Activated T-cell treated with anti-CD3 and anti-CD28 coated beads for 24 hours (primary cell): ENCODE measurements at places on chromosomes 1 and 21.

GRCh38 chr1:4655674-4656532 is 1.5 kb downstream of the AJAP1 start:
- no peak for DNase-seq

GRCh38 chr1:116168277-116169032 is 57.3 kb downstream of the MAB21L3 start:
- DNase-seq: peak; percentile 81

GRCh38 chr1:159421821-159422220 is 10.2 kb upstream of the OR10J4 start:
- no peak for DNase-seq

DNA sequence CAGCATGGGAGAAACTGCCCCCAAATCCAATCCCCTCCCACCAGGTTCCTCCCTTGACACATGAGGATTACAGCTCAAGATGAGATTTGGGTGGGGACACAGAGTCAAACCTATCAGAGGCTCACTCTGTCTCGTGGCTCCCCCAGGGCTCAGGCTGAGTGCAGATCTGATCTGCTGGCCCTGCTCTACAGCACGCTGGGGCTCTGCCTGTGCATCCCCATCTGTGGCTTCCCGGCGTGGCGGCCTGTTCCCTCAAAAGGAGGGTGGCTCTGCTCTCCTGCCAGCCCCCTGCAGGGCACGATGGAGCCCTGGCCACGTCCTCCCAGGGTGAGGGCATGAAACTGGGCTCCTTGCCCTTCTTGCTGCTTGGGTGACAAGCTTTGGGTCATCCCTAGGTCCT is 19.8 kb upstream of the SMYD3 start:
- no peak for DNase-seq

DNA sequence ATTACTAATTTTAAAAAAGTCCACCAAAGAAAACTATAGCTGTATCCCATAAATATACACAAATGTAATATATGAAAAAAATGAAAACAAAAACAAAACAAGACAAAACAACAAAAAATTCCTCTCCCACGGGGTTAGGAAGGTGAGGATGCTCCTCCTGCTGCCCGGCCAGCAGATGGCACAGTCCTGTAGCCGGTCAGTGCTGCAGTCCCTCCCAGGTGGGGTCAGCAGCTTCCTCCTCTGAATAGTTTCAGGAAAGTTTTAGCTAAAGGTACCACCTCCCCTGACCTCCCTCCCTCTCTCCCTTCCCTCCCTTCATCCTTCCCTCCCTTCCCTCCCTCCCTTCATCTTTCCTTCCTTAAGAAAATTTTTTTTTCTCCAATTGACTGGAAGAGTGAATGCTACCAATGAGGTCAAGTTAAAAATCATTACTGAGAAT is 67.8 kb upstream of the BCL10 start:
- no peak for DNase-seq

GRCh38 chr1:41381692-41382479 is 20.7 kb downstream of the FOXO6 start:
- no peak for DNase-seq

DNA sequence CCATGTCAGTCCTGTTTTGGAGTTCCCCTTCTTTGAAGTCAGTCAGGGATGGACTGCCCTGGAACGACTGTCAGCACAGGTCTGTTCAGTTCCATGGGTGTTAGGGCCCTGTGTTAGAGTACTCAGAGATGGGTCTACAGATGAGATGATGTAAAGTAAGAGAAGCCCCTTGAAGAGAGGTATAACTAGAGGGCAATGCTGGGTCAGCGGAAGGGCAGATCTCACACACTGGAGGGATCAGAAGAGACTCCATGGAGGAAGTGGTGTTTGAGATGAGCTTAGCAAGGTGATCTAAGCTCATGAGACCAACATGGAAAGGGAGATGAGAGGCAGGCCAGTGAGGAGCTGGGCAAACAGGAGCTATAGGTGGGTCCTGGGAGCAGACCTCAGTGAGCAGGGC is 7.6 kb downstream of the PPFIA4 start:
- no peak for DNase-seq

- DNase-seq: no peak
Measured at GRCh38 chr1:7008975-7009740, 223.9 kb downstream of the CAMTA1 start.

GRCh38 chr1:25068829-25069228 is 138.8 kb upstream of the RUNX3 start:
- DNase-seq: no peak

GRCh38 chr1:17265162-17265561 is 16.3 kb downstream of the PADI3 start:
- no peak for DNase-seq

- no peak for DNase-seq
Measured at GRCh38 chr1:118927427-118928187, 60.5 kb downstream of the TBX15 start.

- DNase-seq: no peak
Measured at GRCh38 chr1:57485643-57486042, 61.8 kb upstream of the DAB1 start.

- no peak for DNase-seq
Measured at GRCh38 chr21:26800455-26800854, 44.8 kb downstream of the ADAMTS1 start.

DNA sequence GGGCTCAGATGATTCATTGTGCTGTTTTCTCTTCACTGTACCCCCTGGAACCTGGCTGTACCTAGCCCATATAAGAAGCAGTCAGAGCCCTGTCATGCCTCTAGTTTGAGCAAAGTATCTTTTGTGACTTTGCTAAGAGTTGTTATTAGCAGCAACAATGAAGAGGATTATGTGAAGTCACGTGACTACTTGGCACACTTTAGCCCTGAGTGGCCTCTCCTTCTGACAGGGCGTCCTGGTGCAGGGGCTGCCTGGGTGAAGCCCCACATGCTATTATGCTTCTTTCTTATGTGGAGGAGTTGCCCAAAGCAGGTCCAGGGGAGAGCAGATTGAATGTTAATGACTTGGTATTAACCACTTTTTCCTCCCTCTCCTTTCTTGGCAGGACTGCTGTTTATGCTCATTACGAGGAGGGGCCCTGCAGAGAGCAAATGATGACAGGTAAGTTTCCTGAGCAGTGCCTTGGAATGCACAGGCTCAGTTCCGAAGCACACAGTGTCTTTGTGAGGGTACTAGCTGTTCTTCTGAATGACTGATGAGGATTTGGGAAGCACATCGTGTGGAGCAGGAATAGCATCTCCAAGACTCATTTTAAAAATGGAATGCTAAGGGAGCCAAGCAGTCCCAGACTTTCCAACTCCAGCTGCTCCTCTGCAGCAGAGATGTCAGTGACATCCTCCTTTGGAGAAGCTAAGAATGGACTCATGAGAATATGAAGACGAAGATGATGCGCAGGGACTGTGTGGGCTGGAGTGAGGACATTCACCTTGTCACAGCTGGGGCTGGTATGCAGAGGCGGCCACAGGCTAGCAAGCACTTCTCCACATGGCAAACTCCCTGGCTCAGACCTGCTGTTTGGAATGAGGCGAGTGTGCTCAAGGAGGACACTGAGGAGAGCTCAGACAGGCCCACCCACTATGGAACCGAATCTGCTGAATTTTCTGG is 15.2 kb upstream of the ST3GAL3 start:
- DNase-seq: no peak

DNA sequence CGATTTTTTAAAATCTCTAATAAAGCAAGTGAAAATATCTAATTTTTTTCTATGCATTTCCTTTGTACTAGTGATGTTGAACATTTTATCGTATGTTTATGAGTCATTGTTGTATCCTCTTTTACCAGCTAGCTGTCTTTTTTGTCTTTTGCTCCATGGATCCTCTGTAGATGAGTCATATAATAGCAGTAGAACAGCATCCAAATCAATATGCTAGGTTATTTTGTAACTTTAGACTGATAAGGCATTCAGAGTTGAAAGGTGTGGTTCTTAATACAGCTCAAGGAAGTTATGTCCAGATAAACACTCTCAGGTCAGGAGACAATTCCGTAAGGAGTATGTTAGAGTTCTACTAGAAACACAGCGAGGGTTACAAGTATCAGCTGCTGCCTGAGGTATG is 31.9 kb downstream of the MAP10 start:
- DNase-seq: no peak

DNA sequence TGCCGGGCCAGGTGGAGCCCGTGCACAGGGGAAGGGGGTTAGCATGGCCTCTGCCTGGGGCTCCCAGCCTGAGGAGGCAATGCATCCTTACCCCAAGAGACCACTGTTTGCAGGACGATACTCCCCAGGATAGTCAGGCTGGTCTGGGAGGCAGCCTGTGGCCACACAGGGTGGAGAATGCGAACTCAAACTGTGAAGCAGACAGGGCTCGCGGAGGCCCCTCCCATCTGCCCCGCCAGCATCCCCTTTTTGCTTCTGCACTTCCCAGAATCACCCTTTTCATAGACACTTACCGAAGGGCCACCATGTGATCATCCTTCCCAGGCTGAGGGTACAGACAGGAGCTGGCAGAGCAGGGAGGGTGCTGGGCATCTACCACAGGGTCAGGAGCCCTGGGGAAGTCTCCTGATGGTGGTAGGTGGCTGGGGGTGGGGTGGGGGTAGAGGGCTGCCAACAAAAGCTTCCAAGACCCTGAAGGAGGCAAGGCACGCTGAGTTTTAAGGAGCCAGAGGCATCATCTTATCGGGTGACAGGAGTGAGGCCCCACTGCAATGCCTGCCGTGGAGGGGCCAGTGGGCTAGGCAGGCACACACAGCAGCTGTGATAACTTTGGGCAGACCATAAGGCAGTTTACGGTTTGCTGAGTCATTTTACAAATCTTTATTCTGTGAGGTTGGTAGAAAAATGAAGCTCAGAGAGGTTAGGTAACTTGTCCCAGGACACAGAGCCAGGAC is 31.3 kb upstream of the BTG2 start:
- no peak for DNase-seq

DNA sequence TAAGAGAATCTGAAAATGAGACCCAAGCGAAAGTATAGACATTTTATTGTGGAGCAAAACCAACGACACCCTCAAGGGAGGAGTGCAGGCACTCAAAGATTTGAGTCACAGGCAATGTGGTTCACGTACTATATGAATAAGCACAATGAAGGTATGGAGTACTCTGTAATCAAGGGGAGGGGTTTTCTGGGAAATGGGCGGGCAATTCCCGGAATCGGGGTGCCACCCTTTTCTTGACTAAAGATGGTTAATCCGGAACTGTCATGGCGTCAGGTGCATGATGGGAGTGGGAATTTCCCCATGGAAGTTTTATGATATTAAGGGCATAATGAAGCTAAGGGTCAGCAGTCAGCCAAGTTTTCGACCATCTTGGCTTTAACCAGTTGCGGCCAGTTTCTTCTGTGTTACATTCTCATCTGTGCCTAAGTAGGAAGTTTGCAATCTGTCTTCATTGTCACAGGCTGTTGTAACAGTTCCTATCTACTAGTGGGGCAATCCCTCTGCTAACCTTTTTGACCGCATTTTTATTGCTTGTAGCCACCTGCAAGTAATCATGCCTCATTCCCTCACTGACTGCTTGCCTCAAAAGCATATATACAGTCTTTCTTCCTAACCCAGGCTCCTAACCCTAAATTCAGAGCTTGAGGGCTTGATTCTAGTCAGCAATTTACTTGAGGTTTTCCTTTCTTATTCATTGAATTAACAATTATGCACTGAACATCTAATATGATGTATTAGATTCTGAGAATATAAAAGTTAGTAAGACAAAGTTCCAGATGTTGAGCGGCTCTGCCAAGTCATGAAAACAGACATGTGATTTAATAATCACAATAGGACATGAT is 775 bp upstream of the AIM2 start:
- peak; percentile 90 for DNase-seq

DNA sequence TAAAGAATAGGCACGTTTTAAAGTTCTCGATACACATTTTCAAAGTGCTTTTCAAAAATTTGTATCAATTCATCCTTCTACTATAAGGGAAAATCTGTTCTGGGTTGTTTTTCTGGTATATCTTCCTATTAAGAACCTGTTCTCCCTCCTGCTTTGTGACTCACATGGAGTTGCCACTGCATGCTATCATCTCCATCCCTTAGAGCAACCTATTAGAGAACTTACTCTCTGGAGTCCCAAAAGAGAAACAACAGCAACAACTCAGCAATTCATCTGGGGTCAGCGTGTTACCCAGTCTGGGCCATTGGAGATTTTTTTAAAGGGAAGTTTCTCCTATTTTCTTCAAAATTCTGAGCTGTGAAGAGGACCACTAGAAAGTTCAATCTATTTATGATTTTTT is 227.4 kb downstream of the HLX start:
- DNase-seq: no peak

- DNase-seq: no peak
Measured at GRCh38 chr1:15610167-15610566, 7.1 kb upstream of the DDI2 start.

GRCh38 chr1:47182676-47183235 is 7.1 kb downstream of the PDZK1IP1 start:
- DNase-seq: no peak

GRCh38 chr1:19776287-19776686 is 23.4 kb downstream of the TMCO4 start:
- DNase-seq: no peak

- DNase-seq: no peak
Measured at GRCh38 chr1:67855444-67855843, 22.2 kb upstream of the GNG12 start.

GRCh38 chr1:234734412-234734835 is 124.4 kb upstream of the IRF2BP2 start:
- DNase-seq: no peak

DNA sequence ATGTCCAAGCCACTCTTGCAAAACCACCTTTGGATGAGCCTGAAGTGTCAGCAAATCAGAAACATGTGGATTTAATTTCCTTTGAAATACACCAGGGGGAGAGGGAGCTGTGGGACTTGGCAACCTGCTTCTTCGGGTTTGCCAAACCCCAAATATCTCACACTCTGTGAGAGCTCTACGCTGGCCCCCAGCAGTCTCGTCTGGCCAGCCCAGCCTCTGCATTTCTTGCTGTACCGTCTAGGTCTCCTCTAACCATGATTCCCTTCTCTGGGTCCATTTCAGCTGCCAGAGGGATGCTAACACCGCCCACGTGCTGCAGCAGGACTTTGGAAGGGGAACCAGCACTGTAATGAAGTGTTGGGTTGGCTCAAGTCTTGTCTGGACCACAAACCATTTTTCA is 114.6 kb downstream of the MRPS6 start:
- DNase-seq: no peak

DNA sequence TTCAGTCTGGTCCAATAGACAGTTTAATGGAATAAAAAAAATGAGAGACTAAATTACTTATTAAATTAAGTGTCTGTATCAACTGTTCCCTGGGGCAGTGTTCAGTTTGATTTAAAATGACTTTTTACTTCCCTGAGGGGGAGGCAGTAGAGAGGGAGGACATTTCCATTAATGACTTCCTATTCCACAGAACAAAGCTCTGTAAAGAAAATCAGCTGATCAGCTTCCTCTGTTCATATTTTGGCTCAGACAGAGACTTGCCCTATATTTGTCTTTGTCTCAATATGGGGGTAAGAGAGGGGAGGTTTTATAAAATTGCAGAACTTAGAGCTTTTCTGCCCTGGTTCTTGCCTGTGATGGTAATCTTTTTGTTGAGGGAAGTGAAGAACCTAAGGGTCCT is 8.4 kb downstream of the CFAP126 start:
- no peak for DNase-seq
